ENCODE measurements at places on chromosomes 6 and 20.

DNA sequence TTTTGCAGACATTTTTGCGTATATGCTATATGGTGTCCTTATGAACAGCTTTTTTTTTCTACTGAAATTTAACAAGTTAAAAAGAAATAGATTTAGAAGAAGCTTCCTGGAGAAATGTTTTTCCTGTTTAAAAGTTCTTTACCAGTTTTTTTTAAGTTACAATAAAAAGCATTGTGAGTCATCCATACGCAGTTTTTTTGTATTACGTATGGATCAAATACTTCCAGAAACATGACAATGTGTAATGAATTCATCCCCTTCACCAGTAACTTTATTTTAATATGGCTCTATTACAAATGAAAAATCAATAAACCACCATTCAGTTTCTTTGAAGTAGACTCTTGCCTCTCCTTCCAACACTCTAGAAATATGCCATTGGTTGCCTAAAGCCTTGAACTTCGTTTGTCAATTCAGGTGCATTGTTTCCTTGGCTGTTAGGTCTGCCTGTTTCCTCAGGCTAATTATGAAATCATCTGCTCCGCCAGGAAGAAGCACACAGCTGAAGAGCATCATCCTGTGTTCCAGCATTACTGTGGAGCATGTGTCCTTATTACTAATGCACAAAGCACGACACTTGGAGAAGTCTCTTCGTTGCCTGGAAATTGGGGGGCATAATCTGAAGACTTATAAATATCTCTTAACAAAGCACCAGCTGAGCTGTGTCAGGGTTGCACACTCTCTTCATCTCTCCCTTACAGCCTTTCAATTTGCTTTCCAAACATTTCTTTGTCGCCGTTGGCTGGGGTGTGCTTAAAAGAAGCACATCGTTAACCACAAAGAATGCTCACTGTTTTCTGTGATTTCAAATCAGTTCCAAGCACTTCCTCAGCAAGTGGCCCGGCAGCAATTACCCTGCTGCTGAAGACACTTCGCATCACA is 9.6 kb downstream of the MOXD1 start:
- no peak for DNase-seq

DNA sequence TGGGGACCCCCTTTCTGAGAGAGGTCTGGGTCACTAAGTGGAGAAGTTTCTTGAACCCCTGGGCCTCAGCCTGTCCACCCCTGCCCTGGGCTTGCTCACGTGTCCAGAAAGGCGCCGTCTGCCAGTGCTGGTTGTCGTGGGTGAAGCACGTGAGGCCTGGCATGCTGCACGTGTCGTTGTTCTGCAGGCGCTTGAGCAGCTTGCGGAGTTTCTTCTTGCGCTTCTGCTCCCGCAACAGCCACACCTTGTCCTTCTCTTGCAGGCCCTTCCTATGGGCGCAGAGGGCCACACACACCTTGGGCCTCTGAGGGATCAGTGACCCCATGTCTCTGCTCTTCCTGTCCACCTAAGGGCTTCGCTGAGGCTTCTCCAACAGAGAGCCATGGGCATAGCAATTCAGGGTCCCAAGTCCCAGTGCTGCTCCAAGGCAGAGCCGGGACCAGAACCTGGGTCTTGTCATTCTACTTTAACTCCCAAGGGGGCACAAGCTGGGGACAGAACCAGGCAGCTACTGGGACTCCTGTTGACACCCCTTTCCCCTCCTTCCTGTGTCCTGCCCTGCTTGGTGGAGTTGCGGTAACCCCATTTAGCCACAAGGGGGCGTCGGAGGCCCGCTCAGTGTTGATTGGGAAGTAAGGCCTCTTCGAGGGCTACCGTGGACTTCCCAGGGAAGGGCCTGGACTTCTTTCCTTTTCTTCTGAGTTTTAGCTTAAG is 121.8 kb downstream of the SULF2 start:
- peak; percentile 72 for DNase-seq

- DNase-seq, result no peak
Measured at GRCh38 chr6:130775411-130776012, 51.7 kb upstream of the SMLR1 start.

DNA sequence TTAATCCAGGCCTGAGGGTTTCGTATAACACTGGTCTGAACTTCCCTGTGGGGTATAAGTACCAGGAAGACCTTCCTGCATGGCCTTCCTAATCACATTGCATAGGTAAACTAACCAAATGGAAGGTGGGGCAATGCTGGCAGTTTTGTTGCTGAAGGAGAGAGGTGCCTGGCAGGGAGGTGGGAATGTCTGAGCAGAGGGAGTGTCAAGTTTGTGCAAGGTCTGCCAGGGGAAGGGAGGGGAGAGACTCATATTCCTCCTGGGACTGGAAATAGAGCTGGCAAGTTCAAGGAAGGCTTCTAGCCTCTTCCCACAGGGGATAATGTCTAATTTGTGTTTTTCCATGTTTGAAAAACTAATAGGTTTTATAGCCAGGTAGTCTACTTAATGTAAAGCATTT is 70.6 kb downstream of the HDDC2 start:
- no peak for DNase-seq

DNA sequence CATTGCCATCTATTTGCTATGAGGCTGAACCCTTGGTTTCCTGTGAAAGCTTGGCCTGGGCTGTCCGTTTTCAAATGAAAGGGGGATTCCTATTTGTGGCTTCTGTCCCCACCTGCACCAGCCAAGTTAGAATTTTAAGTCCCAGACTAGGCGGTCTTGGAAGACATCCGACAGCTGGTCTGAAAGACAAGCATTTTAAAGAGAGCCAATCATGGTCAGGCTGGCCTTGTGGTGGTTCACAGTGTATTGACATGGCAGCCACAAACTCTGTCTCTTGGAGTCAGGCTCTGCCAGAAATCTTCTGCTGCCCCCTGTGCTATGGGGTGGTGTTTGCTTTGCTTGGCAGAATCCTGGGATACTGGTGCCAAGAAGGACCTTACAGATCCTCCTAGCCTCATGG is 319.2 kb upstream of the MOCS1 start:
- no peak for DNase-seq

DNA sequence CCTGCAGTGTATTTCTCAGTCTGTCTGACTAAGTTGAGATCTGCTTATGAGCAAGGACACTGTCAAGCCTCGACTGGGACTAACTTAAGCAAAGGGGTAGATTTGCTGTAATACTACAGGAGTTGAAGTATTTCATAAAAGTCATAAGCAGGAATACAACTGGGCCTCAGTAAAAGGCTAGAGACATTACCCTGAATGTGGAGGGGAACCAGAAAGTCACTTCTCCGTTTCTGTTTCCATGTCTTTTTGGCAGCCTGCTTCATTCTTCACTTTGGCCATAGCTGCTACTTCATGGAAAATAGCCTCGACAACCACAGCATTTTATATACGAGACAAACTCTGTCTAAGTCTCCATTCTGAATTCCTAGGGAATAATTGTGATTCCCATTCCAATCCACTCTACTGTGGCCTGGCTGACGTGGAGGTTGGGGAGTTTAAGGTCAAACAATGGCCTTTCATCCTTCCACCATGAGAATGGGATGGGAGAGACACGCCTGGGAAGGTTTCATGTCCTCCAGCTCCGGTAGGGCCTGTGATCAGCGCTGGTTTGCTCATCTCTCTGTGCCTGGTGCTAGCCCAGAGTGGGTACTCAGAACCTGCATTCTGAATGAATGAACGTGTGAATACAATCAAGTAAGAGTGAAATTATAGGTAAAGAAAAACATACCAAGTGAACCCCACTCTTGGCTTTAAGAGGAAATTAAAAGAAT is 37.1 kb upstream of the DUSP22 start:
- DNase-seq, result no peak

Data from RKO (cell line).